ENCODE measurements at places on chromosomes 11 and 22.
A peak's percentile ranks its signal among the peaks of the same experiment; 100 is the strongest.

GRCh38 chr11:12086271-12087074, 23.9 kb upstream of the MICAL2 start:
- DNase-seq, result peak; percentile 59

DNA sequence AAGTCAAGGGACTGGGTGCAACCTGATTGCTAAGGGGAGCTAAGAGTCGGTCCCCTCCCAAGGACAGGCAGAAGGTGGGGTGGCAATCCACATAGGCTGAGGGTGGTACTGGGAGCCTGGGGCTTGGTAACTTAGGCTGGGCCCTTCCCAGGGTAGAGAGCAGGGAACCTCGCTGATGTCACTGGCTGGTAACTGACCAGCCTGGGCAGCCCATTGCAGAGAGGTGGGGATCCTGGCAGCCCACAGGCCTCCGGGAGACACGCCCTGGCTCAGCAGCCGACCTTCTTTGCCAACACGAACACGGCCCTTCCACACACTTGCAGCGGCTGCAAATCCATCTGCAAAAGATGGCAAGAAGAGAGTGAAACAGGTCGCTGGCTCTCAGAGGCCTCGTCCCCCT, 25.4 kb downstream of the A4GALT start:
- no peak for DNase-seq

DNA sequence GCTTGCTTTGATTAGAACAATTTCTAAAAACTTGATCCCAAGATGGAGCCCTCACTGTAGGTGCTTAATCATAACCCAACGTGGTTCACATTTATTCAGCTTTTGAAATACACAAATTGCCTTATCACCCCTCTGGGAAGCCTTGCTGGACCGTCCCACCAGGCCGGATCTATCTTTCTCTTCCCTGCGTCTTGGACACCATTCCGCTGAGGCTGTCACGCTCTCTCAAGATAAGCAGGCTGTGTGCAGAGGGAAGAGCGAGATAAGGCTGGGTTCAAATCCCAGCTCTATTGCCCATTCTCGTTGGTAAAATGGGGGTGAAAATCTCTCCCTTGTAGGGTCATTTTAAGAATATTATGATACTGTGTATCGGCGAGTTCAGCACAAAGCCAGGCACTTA, 20.5 kb upstream of the TP53I11 start:
- no peak for DNase-seq

GRCh38 chr11:117884994-117885393, 8.5 kb upstream of the FXYD6 start:
- no peak for DNase-seq

- no peak for DNase-seq
Observed at GRCh38 chr11:57785072-57785471, 23.5 kb downstream of the CTNND1 start.

DNA sequence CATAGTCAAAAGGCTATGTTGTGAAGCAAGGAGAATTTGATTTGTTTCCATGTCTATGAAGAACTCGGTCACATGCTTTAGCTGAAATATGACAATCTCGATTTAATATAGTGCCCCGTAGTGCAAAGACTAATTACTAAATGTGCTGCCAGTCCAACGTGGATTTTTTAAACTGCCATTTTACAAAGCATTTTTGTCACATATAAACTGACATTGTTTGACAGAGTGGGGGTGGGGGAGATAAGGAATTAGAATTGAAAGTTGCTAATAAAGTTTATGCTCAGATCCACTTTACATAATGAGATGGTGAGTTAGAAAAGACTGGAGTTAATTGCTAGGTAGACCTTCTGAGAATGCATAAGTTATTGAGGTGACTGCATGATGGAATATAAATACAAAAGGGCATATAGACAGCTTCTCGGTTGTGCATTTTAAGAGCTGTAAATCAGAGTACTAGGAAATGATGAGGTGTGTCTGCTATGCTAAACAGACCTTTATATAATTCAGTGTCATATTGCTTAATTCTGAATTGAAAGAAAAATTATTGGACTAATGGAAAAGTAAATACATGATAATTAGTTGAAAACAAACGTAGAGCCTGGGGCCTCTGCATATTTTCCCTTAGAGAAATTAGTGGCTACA, 158.9 kb upstream of the MTNR1B start:
- DNase-seq, result no peak

- no peak for DNase-seq
Observed at GRCh38 chr11:77396305-77396704, 77.6 kb downstream of the PAK1 start.

DNA sequence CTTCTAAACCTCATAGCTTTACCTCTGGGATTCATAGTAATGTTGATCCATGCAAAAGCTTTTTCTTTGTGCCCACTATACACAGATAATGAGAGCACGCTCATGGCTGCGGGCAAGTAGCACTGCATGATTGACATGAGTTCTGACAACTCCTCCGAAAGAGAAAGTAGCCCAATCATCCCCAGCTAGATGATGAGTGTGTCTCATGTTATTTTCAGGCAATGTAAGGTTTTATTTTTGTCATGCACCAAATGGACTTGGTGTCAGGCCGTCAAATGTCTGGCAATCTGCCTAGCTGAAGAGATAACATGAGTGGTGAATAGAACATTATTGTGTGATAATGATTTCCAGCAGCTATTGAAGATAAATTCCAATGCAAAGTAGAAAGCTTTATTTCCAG, 662.6 kb downstream of the NTM start:
- DNase-seq, result no peak

GRCh38 chr11:82546661-82547557, 186.8 kb downstream of the FAM181B start:
- DNase-seq, result peak; percentile 60

DNA sequence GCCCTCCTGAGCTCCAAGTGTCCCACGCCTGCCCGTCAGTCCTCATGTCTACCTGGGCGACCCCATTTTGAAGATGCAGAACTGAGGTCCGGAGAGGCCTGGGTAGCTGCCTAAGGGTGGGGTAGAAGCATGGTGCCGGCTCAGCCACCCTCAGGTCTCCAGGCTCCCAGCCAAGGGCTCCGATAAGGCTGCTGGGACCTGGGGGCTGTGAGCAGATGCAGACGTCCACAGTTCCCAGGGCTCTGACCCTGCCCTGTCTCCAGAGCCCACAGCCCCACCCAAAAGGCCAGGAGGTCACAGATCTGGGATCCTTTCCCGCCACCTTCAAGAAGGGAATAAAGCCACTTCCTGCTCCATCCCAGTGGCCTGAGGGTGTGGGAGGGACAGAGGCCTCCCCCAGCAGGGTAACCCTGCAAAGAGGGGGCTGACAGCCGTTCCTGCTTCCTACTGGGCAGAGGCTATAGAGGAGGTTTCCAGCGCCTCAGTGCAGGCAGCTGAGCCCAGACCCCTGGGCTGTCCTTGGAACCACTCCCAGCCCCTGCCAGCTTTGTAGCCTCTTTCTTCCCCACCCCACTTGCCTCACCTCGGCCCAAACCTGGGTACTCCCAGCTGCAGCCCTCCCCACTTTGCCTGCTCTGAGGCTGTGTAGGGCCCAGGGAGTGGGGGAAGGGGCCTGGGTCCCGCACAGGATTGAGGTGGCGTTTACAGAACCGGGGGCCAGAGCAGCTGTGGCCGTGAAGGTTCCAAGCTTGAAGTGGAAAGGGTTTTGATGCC, 85.5 kb downstream of the CDKN1C start:
- no peak for DNase-seq
